GM18507 (cell line): ENCODE measurements at places on chromosomes 1 and 21.

DNA sequence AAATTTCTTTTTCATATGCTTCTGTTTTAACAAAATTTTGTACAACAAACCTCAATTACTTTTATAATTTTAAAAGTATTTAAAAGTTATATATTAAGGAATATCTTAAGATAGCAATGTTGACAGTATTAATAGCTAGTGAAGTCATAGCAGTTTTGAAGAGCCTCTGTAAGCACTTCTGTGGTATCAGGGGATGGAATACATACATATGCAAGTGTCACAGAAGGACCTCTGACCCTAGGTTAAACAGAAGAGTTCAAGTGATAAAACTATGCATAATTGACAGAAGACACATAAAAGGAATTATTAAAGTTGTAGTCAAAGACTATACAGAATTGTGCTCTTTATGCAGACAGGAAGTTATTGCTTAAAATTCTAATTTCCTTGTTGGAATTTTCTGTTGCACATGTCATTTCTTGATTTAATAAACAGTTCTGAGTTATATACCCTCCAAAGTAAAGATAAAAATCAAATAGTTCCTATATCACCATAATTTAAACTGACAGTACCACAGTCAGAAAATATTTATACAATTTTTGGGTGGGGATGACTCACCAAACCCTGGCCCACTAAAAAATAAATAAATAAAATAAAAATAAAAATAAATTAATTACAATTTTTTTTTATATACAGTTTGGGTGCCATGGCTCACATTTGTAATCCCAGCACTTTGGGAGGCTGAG, 27.1 kb downstream of the IPP start:
- DNase-seq: no peak

- no peak for DNase-seq
Measured at GRCh38 chr1:31865728-31866449, 50.1 kb upstream of the SPOCD1 start.

DNA sequence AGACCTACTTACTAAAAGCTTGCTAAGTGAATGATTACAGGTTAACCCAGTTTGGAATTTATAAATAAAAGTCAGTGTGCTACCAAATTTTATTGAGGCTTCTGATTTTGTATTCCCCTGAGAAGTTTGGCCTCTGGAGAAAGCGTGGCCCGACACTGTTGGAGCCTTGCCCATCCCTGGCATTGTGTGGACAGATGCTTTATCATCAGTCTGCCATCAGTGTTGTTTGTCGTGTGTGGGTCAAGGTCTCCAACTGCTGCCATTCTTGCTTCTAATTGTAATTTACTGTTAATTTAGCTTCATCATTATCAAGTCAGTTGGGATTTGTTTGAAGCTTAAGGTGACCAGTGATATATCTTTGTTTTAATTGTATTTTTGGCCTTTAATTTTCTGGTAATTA, 62.0 kb upstream of the LPGAT1 start:
- no peak for DNase-seq

DNA sequence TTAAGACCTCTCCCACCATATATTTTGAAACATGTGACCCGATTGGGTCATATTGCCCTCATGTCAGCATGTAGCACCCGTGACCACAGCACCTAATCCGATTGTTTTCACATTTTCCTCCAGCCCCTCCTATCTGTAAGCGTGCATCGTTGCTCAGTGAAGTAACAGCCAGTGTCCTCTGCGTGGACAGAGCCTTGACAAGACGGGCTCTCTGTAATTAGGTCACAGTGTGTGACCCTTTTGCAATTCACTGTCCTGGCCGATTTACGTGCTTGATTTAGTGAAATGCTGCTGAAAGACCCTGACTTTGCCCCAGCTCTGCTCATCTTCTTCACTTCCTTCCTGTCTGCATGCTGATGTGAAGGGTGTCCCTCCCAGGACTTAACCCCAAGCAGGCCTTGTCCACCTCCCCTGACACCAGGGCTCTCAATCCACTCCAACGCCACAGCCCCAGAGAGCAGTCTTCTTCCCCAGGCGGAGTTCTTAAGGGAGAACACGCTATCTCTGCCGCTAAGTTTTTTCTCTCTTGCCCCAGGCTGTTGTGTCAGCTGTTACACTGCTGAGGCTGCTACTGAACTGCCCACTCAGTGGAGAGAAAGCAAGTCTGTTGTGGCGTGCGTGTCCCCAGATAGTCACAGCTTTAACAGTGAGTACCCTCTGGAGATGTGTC, 19.4 kb downstream of the URB2 start:
- DNase-seq: no peak

- no peak for DNase-seq
Measured at GRCh38 chr1:11516961-11517635, 38.1 kb downstream of the DISP3 start.

DNA sequence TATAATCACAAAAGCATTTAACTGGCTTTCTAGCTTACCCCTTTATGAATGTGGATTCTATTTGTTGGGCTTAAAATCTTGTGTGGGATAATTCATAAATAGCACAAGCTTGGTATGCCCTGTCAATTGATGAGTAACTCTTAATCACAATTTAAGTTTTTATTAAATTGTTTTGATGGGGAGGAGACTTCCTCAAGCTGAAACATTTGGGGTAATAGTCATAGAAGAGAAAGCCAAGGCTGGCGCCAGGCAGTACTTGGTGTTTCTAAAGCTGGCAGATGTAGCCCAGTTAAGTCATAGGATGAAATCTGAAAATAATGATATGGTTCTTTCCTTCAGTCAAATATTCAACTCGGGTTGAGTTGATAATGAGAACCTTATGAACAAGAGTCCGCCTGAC, 167.2 kb downstream of the FMN2 start:
- DNase-seq: no peak

DNA sequence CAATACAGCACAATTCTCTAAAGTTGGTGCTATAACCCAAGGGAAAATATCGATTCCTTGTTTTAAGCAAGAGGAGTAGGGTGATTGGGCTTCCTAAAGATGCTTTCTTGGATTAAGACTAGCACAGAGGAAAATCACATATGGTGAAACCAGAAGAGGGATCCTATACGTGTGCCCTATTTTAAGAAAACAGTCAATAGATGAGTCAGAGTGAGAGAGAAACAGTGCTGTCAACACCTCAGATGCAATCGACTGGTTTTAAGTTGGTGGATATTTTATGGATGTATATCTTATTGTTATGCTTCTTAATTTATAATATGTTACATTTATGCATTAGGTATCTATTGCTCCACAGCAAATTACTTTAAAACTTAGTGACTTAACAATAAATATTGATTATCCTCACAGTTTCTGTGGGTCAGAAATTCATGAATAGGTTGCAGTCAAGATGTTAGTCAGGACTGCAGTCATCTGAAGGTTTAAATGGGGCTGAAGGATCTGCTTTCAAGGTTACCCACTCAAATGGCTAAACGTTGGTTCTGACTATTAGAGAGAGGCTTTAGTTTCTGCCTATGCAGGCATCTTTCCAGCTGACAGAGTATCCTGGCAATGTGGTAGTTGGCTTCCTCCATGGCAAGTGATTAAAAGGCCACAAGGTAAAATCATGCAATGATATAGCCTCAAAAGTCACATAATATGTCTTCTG, 61.6 kb upstream of the DEPDC1 start:
- DNase-seq: no peak

DNA sequence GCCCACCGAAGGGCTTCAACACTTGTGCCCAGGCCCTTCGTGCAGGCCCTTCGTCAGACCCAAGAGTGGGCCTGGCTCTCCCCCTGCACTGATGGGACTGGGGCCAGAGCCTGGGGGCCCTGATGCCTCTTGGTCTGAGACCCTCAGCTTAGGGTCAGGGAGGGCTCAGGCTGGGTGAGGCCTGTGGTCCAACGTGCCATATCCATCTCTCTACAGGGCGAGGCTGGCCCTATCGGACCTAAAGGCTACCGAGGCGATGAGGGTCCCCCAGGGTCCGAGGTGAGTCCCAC, 15.6 kb downstream of the COL6A1 start:
- no peak for DNase-seq

- no peak for DNase-seq
Measured at GRCh38 chr1:52400131-52400530, 4.1 kb downstream of the ORC1 start.

- DNase-seq: no peak
Measured at GRCh38 chr1:96367791-96368190, 353.8 kb upstream of the PTBP2 start.

- DNase-seq: no peak
Measured at GRCh38 chr21:16517383-16517782, 787.6 kb downstream of the USP25 start.

GRCh38 chr1:67755619-67756018, 70.6 kb downstream of the GADD45A start:
- DNase-seq: no peak

DNA sequence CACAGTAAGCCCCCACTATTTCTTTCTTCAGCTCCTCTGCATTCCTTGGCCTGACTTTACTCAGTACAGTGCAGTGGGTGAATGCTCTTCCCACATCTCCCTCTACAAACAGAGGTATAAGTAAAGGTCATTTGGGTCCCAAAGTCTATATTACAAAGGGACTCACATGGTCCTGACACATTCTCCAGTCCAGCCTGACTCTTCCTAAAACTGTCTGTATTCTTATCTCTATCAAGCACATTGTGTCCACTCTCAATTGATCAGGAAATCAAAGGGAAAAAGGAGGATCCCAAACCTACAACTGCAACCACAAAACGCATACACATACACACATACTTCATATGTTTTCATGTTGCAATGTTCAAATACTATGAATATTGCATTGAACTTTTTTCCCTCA, 49.4 kb downstream of the FRRS1 start:
- no peak for DNase-seq

GRCh38 chr1:172323686-172324085, 96.8 kb upstream of the C1orf105 start:
- DNase-seq: no peak

DNA sequence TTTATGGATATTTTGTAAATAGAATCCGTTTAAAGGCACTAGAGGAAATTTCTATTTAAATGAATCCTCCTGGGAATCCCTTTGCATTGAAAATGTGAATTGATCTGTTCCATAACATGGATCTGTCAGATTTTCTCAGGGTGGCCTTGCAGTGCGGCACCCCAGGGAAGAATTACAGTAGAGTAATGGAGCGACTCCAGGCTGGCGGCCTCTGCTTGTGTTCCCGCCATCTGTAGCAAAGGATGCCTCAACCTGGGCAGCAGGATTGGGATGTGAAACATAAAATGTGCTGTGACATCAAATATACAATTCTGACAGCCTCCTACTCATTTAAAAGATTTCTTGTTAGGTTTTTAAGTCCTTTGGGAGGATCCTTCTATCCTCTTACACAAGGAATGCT, 115.9 kb downstream of the RHOU start:
- no peak for DNase-seq

DNA sequence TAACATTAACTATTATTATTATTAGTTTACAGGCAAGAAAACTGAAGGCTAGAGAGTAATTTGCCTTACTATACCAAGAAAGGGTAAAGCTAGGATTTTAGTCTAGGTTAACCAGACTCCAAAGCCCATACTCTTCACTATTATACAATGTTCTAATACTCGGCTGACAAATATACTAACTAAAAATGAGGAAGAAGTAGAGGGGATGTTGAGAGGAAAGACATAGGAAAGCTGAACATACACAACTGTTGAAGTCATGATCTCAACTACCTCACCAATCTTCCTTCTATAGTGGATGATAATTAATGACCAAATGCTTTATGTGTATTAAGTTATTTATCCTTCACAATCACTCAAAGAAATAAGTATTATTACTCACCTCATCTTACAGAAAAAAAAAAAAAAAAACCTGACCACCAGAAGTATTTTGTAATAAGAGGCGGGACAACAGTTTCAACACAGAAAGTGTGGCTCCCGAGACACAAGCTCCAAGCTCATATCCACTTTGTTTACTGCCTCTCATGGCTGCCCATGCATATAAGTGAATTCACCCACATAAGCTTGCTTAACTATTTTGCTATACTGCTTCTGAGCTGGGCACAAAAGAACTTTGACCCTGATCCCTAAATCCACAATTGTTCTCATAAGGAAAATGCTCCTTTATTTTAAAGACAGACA, 78.0 kb downstream of the USP1 start:
- DNase-seq: no peak

DNA sequence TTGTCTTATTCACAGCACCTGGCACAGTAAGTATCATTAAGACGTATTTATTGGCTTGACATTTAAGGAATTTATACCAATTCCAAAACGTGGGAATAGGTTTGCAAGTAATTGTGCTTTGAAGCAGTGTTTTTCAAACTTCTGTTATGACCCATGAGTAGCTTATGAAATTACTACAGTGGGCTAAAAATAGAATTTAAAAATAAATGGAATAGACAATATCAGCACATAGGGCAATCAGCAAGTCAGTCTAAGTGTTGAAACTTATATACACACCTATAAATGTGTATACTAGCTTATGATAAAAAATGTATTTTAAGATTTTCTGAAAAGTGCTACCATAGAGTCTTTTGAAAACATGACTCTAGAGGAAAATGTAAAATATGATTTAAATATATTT, 116.6 kb downstream of the LMX1A start:
- DNase-seq: no peak

- no peak for DNase-seq
Measured at GRCh38 chr1:153649863-153650235, 8.7 kb upstream of the SNAPIN start.

- DNase-seq: no peak
Measured at GRCh38 chr21:21722731-21723130, 724.5 kb downstream of the NCAM2 start.

- no peak for DNase-seq
Measured at GRCh38 chr1:229887043-229887822, 179.8 kb upstream of the GALNT2 start.

GRCh38 chr1:151976858-151977257, 16.8 kb downstream of the S100A10 start:
- no peak for DNase-seq

- no peak for DNase-seq
Measured at GRCh38 chr1:159869607-159870006, 7.2 kb upstream of the VSIG8 start.

- DNase-seq: no peak
Measured at GRCh38 chr1:39084191-39084590, 58.0 kb downstream of the NDUFS5 start.

GRCh38 chr1:193498088-193498655, 311.8 kb upstream of the B3GALT2 start:
- no peak for DNase-seq

- no peak for DNase-seq
Measured at GRCh38 chr1:29124366-29125236, 898 bp upstream of the TMEM200B start.

GRCh38 chr1:19465650-19466049, 19.7 kb downstream of the CAPZB start:
- no peak for DNase-seq

DNA sequence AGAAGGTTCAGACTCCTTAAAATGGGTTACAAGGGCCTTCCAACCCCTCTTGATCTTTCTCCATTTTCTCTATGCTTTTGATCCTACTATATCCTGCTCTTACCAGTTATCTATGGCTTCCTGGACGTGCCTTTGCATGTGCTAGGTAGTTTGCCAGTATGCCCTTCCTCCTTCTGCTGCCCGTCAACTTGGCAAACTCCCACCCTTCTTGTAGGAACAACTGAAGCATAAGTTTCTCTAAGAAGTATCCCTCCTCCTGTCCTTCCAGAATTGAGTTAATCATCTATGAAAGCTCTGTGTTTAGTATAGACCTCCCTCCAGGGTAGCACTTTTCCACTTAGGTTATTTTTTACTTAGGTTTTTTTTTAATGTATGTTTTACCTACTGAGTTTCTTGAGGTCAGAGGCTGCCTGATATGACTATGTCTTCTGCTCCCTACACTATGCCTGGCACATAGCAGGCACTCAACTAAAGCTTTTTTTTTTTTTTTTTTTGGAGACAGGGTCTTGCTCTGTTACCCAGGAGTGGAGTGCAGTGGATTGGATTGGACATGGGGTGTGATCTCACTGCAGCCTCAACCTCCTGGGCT, 10.0 kb upstream of the IGSF3 start:
- no peak for DNase-seq

- no peak for DNase-seq
Measured at GRCh38 chr21:17270229-17270628, 242.6 kb upstream of the CXADR start.
